SK-N-MC (cell line): ENCODE measurements at places on chromosomes 5 and 9.

GRCh38 chr9:129604766-129605163, 16.1 kb downstream of the C9orf50 start:
- no peak for DNase-seq

- no peak for DNase-seq
Observed at GRCh38 chr5:139075066-139076050, 122.8 kb downstream of the SIL1 start.

GRCh38 chr5:74442466-74442865, 198.1 kb downstream of the ENC1 start:
- DNase-seq = no peak

DNA sequence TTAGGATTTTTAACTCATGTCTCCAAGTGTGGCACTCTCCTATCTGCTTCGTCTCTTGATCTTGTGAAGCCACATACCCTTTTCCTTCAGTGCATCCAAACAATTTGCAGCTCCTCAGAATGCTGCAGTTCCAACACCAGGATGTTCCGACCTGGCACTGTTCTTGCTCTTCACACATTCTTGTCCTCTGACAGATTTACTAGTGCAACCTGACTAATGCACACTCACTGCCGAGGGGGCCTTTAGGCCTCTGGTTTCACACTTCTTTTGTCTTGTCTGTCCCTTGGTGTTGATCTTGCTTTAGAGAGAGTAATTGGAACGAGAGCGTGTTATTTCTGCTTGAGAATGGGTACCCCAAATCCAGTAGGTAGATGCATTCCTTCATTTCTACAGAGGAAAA, 15.0 kb downstream of the ARHGAP26 start:
- no peak for DNase-seq

- DNase-seq = no peak
Observed at GRCh38 chr5:180090098-180090768, 18.7 kb upstream of the RNF130 start.

GRCh38 chr5:31638748-31639418, at the start of gene PDZD2:
PDZD2 (plus strand) TSS chr5:31639131.
- peak; percentile 2 for DNase-seq

DNA sequence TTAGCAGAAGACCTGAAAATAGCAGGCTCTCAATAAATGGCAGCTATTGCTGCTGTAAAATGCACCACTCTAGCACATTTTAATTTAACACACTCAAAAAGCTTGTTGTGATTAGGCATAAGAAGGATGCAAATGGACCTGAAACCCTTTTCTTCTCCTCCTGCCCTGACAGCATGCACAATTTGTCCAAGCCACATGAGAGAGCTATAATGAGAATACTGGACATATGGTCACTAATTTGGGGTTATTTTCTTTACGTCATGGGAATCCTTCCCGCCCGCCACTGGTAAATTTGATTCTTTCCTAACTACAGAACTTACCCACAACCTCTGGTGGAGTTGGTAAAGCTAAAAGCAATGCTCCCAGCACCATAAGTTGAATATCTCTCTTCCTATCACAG, 62.1 kb downstream of the TRIM32 start:
- no peak for DNase-seq

- no peak for DNase-seq
Observed at GRCh38 chr9:81477669-81478068, 211.7 kb downstream of the TLE1 start.

DNA sequence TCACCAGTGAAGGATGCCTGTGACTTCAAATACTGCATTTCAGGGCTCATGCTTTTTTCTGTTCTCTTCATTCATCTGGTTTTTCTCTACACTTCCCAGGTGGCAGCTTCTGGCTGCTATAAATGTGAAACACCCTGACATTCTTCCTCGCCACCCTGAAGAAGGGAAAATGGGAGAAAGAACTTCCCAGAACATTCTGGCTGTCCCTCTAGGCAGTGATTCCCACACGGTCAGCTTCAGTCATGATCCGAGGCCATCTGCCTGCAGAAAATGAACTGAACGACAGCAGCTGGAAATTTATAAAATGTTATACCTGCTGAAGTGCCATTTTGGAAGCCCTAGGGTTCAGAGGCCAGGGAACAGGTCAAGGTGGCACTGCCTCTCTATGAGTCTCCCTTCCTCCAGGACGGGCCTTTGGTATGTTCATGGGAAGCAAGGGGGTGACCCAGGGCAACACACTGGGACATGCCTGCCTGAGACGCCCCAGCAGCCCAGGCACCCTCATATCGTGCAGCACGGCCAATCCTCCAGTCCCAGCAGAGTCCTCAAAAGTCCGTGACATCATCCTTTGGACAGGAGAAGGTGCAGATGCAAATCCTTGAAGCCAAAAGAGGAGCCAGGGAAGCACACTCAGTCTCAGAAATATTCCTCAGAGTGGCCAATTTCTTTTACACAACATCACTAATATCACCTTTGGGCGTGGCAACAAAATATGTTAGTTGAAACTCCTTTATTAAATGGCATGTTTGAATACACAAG, 107.1 kb downstream of the SEMA5A start:
- no peak for DNase-seq

- DNase-seq = no peak
Observed at GRCh38 chr5:88090506-88090905, 178.1 kb downstream of the TMEM161B start.
